ENCODE measurements at places on chromosomes 4 and X. TPM values are rescaled to one million over a fixed set of nuclear protein-coding genes. Genes with fewer than 3 reads are reported as not detected.

GRCh38 chrX:150063138-150063518 is 124.8 kb upstream of the EOLA2 start:
- DNase-seq, result no peak

GRCh38 chr4:26176598-26177149 is 144.1 kb upstream of the RBPJ start:
- no peak for DNase-seq

Gene FAM9B
- total RNA-seq, result not detected

Gene NLGN3
- 1.0 TPM for total RNA-seq

Measured in body of pancreas (tissue), 4 donors.